Nephron progenitor cell (in vitro differentiated cells): ENCODE measurements at places on chromosomes 4 and X.

- DNase-seq = no peak
These were observed 45.3 kb upstream of the DDX3X start for GRCh38 chrX:41288641-41289040.

GRCh38 chrX:47629419-47630200 is at the start of gene CFP:
TSS of gene CFP (minus strand) at chrX:47629930. CDS start at chrX:47629844, 86 bp downstream.
- DNase-seq = no peak

DNA sequence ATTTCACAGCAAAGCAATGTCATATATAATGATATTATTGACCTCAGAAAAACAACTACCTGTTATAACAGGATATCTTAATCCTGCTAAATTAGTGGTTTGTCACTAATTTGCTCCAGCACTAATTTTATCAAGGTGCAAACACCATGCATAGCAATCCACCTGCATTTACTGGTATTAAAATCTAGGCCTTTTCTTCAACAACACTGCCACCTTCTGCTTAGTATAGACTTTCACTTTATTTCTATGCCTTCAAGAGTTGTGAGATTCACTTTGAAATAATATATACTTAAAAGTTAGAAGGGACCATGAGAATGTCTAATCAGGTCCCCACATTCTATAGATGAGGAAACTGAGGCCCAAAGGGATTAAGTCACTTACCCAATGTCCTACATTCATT is 82.1 kb upstream of the IQCM start:
- no peak for DNase-seq

- DNase-seq = no peak
These were observed 6.3 kb downstream of the CPLX1 start for GRCh38 chr4:819401-820229.

- no peak for DNase-seq
These were observed 9.7 kb upstream of the LSM6 start for GRCh38 chr4:146165840-146166239.

DNA sequence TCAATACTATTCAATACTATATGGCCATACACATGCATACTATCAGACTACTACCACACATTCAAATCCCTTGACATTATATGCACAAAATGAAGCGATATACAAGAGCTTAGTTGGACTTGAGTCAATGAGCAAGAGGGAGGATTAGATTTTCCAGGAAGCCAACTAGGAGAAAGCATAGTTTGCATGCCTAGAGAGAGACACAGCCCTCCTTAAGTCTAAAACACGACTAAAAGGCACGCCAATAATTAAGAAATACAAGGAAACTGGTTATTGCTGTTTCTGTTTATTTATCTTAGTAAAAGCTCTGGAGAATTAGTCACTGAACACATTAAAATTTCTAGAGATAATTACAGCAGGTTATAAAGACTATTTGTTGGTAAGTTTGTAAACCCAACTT is 21.8 kb downstream of the MBNL3 start:
- no peak for DNase-seq

DNA sequence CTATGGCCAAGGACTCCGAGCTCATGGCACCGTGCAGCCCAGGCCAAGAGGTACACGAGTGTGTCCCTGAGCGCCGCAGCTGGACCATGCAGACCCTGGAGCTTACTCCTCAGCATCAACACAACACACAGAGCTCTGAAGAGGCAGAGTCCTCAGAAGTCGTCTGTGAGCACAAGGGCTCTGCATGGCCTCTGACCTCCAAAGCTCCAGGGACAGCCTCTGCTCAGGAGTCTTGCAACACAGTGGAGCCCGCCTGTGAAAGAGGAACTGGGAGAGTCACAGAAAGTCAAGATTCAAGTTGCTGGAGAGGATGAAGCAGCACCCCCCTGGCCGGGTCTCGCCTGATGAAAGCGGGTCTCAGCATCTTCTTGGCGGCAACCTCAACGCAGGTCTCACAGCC is 2.9 kb downstream of the LRPAP1 start:
- peak; percentile 46 for DNase-seq

- no peak for DNase-seq
These were observed 53.6 kb downstream of the TRMT44 start for GRCh38 chr4:8494218-8494617.

DNA sequence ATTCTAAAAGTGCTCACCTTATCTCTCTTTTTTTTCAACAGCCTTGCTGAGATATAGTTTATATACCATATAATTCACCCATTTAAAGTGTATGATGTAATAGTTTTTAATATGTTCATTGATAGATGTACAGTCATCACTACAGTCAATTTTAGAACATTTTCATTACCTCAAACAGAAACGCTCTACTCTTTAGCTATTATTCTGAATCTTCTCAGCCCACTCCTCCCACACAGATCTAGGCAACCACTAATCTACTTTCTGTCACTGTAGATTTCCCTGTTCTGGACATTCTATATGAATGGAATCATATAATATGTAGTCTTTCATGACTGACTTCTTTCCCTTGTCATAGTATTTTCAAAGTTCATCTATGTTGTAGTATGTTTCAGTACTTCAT is 22.6 kb downstream of the MND1 start:
- DNase-seq = no peak

GRCh38 chr4:121964958-121965357 is 13.1 kb upstream of the TRPC3 start:
- no peak for DNase-seq

DNA sequence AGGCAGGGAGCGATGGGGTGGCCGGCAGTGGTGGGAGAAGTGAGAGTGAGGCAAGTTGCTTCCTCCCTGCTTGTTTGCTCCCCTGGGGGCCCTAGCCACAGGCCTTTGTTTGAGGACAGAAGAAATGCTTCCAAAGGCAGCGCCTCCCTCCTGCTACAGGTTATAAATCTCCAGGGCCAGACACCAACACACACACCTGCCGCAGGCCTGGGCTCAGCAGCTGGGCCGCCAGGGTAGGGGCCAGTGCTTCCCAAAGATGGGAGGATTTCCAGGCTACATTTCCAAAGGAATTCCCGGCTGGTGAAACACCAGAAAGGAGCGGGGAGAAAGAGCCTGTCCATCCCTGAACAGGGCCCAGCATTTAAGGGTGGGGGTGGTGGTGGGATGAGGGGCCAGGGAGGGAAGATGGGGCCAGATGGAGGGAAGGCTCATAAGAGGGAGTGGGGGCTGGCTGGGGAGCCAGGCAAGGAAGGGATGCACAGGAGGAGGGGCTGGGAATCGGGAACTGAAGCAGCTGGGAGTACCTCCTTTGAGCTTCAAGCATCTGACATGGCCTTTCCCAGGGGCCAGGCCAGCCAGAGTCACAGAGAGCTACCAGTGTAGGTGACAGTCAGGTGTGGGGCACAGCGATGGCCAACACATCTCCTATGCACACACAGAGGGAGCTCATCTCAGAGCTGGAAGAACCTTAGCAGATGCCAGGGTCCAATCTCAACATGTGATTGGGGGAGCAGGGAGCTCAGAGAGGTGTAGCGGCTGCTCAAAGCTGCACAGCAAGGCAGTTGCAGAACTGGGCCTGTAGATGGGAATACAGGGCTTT is 143.9 kb downstream of the PJA1 start:
- peak; percentile 20 for DNase-seq

- no peak for DNase-seq
These were observed 3.2 kb downstream of the THAP9 start for GRCh38 chr4:82903737-82904136.

- no peak for DNase-seq
These were observed 4.3 kb downstream of the ARHGAP4 start for GRCh38 chrX:153921511-153922446.

- no peak for DNase-seq
These were observed 764 bp upstream of the MTHFD2L start for GRCh38 chr4:74157154-74157553.

DNA sequence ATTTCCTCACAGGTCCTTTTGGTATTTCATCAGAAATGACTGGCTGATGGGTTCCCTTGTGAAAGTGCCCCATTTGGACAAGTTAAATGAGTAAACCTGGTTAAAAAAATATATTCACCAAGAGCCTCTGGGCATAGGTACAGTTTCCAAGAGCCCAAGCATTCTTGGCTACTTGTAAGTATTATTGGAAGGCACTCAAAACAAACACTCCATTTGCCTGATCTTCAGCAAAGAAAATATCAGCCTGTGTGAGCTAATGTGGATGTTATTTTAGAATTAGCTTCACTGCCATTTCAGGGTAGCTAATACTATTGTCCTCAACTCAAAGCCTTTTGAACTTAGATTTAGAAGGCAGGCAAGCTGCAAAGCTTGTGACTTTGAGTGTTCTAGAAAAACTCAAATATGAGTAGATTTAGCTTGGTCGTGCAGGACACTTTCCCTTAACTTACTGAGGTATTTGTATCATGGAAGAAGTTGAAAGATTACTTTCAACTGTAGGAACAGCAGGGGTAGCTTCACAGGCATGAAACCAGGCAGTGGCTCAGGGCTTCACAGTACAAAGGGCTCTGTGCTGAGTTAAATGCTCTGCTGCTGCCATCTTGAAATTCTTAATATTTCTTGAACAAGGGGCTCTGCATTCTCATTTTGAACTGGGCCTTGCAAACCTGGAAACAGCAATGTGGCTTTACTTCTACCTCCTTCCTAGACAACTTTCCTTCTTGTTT is 177.2 kb downstream of the AMELX start:
- no peak for DNase-seq

DNA sequence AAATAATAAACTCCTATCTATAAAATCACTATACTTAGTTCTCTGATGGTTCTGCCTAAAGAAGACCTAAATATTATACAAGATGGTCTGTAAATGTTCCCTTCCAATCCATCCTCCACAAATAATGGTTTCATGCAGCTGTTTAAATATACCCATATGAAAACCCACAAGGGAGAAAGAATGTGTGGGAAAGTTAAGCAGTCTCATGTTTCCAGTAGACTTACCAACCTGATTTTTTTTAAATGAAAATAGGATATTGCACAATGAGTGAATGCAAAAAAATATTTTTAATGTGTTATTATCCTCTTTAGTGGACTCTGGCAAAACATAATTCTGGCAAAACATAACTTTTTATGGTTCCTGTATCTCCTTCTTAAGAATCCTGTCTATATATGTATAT is 23.3 kb downstream of the CAMK2D start:
- no peak for DNase-seq

GRCh38 chr4:119014658-119015057 is 121.0 kb upstream of the MYOZ2 start:
- no peak for DNase-seq

DNA sequence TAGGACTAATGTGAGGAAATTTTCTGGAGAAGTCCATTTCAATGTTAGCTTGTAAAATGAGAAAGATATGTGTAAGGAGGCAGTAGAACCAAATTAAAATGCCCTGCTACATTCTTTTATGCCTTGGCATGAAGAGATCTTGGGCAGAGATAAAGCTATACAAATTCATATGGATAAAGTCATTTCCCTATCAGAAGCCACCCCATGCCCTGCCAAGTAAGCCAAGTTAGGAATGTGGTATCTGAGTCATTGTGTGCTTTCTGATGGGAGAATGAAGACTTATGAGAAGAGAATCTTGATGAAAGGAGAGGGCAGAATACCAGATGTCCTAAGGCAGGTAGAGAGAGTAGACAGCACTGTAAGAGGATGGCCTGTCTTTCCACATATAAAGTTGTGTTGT is 83.7 kb downstream of the TEX13A start:
- DNase-seq = no peak

GRCh38 chr4:6380746-6381410 is 91.5 kb downstream of the PPP2R2C start:
- no peak for DNase-seq

- no peak for DNase-seq
These were observed 54.1 kb downstream of the ARHGAP10 start for GRCh38 chr4:147786031-147786430.

DNA sequence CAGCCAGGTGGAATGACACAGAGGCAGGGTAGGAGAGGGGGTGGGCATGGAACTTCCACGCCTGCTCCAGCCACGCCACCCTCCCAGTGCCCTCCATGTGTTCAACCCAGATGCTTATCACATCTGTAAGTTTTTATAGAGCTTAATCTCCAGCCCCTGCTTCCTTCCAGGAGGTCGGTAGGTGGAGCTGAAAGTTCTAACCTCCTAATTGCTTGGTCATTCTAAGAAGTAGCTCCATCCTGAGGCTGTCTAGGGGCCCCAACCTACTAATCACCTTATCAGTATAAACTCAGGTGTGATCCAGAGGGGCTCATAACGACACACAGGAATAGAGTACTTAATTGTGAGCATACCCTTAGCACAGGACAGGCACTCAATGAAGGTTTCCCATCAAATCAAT is 18.3 kb downstream of the QDPR start:
- DNase-seq = no peak

DNA sequence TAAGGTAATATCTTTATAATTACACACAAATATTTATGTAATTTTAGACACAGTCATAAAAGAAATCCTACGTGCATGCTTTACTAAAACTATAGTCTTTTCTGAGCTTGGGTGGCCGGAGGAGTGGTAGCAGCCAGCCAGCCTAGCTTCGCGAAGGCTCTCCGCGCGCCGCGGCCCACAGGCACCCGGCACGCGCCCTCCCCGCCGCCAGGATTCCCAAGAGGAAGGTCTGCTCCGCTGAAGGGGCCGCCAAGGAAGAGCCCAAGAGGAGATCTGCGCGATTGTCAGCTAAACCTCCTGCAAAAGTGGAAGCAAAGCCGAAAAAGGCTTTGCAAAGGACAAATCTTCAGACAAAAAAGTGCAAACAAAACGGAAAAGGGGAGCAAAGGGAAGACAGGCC is 8.7 kb upstream of the PJA1 start:
- DNase-seq = peak; percentile 42

GRCh38 chr4:85555206-85555605 is 80.3 kb downstream of the ARHGAP24 start:
- no peak for DNase-seq

- no peak for DNase-seq
These were observed 159.3 kb upstream of the GALNT7 start for GRCh38 chr4:173009129-173009823.

GRCh38 chrX:134732152-134732551 is 73.9 kb upstream of the PLAC1 start:
- no peak for DNase-seq

DNA sequence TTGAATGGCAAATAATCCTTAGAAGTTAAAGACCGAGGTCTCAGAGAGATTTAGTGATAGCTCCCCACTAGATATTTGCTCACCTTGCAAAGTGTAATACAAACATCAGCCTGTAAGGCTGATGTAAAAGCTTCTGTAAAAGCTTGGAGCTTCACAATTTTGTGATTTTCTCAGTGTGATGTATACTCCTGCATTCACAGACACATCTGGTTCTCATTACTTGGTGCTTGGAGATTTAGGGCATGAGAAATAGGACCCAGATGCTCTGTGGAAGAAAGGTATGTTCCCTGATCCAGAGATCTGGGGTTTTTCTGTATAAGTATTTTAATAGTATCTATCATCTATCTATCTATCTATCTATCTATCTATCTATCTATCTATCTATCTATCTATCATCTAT is 1664.3 kb downstream of the C4orf33 start:
- DNase-seq = no peak

GRCh38 chr4:186096681-186097165 is 7.8 kb upstream of the FAM149A start:
- DNase-seq = no peak

DNA sequence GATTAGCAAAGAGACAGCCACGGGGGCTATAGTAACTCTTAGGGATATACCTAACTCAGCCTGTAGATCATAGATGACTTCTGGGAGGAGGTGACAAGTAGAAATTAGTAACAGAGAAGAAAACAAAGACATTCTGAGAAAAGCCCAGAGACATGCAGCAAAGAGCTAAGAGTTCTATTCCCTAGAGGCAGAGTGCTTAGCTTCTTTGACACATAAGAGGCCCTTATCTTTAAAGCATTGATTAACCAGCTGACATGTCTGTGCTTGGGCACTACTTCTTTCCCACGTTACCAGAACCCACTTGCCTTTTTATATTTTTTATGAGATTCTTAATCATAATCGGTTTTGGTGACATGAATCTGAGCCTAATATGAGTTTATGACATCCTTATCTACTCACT is 179.5 kb downstream of the GABRB1 start:
- no peak for DNase-seq
